ENCODE measurements at places on chromosomes 2 and 18.
A peak's percentile ranks its signal among the peaks of the same experiment; 100 is the strongest.

DNA sequence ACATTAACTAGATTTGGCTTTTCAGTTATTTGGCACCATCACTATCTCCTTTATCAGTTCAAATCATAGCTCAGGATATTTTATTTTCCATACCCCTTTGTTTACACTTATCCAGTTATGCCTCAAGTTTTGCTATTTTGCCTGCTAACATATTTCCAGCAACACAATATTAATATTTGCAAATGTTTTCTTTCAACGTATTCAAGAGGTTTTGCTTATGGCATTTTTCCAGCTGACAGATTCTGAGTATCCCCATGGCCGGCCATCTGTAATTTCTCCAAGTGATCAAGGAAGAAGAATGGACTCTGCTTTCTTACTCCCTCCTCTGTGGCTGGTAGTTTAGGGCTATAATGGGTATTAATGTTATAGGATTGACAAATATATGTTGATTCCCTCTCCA is 49.4 kb downstream of the RND3 start:
- no peak for DNase-seq

GRCh38 chr2:75284345-75284744 is 85.0 kb upstream of the TACR1 start:
- no peak for DNase-seq

GRCh38 chr2:238689871-238690389 is 158.0 kb upstream of the TWIST2 start:
- DNase-seq = no peak

- no peak for DNase-seq
Measured at GRCh38 chr2:228698963-228699362, 517.5 kb upstream of the SPHKAP start.

- no peak for DNase-seq
Measured at GRCh38 chr18:6951336-6952090, 166.1 kb downstream of the LAMA1 start.

GRCh38 chr2:98140210-98140609 is 53.2 kb downstream of the VWA3B start:
- DNase-seq = no peak

DNA sequence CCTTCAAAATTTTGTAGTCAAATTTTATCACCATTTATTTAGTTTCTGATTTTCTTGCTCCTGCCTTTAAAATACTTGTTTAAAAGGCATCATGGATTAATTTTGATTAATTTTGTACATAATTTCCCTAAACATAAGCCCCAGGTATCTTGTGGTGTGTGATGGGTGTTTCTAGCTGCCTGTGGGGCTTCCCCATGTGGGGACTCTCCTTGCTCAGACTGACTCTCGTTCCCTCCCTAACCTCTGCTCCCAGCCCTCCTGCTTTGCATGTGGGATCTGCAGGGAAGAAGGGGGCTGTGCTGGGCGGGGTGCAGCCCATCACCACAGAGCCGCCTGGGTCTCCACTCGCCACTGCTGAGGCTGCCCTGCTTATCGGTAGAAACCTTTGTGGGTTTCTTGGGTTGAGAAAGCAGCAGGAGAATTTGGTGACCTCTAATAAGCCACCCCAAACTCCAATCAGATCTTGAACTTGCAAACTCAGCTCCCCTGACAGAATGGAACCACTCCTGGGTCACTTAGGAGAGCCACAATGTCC is 72.5 kb downstream of the MRPS9 start:
- no peak for DNase-seq

DNA sequence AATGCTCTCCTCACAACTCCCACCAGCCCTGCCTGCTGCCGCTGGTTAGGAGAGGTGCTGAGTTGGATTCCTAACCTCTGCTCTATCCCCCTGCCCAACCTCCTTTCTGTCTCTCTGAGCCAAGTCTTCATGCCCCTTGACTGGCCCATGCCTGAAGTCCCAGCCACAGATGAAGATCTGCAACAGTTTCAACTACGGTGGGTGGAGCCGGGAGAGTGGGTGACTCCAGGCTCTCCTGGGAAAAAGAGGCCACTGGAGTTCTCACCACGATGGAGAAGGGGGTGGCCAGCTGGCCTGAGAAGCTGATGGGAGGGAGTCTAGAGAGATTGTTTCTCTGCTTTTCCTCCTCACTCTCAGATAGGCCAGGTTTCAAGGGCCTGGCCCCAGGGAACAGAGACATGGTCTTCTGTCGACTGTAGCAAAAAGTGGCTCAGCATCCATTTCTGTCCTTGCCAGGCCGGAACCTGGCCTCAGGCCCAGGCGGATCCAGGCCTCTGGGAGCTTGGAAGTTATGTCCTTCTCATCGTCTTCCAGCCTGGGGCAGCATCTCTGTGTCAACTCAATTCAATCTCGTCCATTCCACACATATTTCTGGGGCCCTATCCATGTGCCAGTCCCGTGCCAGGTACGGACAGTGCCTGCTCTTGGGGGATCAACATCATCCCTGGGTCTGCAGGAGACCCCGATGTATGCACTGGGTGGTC is 75.3 kb downstream of the INHBB start:
- DNase-seq = no peak

GRCh38 chr18:77993188-77993981 is 743.7 kb downstream of the GALR1 start:
- DNase-seq = no peak

DNA sequence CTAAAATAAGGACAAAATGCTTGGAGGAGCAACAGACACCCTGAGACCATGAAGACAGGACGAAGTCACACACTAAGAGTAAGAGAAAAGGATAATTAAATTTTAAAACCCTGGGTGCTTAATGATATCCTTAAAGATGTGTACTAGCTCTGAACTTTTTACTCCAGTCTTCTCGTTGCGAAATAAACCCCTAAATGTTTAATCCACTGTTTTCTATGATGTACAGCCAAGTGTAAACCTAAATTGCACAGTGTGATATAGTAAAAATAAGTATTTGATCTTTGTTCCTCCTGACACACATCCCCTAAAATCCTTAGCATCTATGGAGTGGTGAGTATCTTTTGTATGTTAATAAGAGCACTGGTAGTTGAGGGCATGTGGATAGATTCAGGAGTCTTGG is 157.5 kb upstream of the PKDCC start:
- DNase-seq = no peak

DNA sequence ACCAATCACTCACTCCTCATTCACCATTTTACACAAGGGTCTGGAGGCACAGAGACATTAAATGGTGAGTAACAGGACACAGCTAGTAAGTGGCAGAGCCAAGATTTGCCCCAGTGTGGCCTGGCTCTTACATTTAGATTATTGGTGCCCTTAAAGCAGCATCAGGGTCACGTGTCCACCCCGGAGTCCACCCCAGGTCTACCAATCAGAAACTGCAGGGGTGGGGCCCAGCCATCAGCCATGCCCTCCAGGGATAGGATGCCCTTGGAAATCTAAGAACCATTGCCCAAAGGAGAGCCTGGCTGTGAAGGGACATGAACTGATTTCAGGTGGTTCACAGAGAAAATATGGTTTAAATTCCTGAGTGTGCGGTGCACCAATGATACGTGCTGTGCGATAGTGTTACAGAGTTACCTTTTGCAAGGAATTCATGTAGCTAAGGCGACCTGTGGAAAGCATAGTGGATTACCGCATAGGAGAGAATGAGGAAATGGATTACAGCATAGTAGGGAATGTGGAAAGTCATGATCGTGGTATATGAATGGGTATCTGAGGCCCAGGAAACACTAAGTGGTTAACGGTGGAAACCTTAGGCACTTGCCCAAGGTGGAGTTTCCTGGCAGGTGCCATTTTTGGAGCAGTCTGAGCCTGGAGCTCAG is 17.8 kb downstream of the IGFBP5 start:
- no peak for DNase-seq

DNA sequence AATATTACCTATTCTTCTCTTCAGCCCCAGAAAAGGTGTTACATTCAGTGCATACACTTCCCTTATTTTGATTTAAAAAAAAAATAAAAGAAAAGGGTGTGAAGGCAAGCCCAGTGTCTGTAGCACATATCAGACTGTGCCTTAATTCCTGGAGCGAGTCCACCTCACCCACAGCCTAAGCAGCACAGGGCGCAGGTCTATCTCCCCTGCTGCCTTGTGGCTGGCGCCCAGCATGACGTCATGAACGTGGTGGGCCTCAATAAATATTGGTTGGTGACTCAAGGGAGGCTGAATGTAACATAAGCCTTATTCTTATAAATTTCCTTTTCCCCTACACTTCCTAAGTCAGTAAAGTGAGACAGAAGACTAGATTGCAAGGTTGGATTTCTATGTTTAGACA is 26.4 kb downstream of the ST3GAL5 start:
- DNase-seq = no peak

GRCh38 chr2:138271467-138271866 is 230.1 kb upstream of the SPOPL start:
- no peak for DNase-seq

DNA sequence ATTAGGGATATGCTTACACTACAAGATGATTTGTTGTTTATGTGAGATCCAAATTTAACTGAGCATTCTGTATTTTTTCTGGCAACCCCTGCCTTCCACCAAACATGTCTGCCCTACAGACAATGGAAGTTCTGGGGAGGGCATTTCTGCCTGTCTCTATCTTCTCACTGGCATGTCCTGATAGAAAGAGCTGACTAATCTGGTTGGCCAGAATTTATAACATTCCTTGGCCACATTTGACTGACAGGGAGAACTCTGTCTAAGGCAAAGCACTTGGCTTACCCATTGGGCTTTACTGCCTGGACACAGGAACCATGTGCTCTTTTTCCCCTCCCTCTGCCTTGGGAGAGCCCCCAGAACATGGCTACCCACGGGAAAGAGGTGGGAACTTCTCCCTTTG is 70.6 kb upstream of the TMEM178A start:
- DNase-seq = no peak

- no peak for DNase-seq
Measured at GRCh38 chr2:38409156-38410102, 32.4 kb upstream of the ATL2 start.

- DNase-seq = no peak
Measured at GRCh38 chr2:118539290-118539689, 308.2 kb downstream of the EN1 start.

GRCh38 chr2:144666032-144666431 is 146.1 kb upstream of the ZEB2 start:
- DNase-seq = no peak

GRCh38 chr2:36609507-36609906 is 11.5 kb upstream of the FEZ2 start:
- no peak for DNase-seq

DNA sequence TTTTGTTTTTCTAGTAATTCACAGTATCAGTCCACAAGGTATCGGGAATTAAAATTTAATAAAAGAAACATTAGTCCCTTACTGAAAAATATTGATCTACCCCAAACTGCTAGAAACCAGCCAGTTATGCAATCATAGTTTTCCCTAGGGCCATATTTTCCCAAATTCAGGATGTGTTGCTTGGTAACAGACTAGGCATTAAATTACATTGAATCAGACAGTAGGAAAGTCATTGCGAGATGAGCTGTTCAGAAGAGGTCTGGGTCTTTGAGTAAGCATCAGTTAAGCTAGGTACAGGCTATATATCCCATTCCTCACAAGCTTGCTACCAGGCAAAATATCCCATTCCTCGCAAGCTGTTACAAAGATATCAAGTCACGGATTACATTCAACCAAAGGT is 123.0 kb upstream of the CCDC150 start:
- no peak for DNase-seq

DNA sequence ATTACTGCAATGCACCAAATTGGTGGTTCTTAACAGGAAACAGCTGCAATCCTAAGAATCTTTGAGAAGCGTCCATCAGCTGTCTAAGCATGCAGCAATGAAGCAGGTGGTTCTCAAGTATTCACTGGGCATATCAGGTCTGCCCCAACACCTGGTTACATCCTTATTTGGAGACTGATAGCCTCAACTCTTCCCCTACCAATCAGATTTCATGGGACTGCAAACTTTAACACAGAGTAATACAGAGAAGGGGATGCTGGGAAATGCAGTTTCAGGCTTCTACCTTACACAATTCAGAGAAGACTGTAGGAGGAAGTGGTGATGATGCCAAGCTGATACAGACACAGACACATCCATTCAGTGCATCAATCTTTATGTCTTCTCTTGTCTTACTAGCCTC is 240.5 kb downstream of the BCL2 start:
- DNase-seq = no peak

- DNase-seq = no peak
Measured at GRCh38 chr2:45470531-45470930, 140.5 kb downstream of the SRBD1 start.

GRCh38 chr18:3245853-3246634 is 1.6 kb upstream of the MYL12A start:
- peak; percentile 75 for DNase-seq

- no peak for DNase-seq
Measured at GRCh38 chr2:176566496-176566895, 297.3 kb downstream of the MTX2 start.

GRCh38 chr2:39290433-39290832 is 46.7 kb upstream of the CDKL4 start:
- no peak for DNase-seq

DNA sequence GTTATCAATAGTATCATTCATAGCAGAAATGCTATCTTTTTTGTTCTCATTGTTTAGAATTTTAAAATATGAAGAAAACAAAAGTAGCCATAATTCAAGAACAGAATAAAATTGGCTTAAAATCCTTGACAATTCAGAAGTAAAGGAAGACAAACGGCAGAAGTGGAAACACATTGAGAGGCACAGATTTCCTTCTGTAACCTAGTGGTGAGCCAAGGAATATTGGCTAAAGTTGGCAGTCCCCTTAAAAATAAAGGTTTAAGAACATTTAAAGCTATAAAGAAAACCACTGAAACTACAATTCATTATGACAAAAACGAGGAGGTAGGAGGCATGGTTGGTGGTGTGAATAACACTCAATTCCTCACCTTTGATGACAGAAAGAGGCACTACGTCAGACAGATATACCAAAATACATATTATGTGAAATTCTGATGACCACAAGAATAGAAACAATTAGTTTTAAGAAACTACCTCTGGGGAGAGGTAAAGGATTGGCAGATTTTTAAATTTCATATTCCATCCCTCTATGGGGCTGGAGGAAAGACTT is 42.3 kb downstream of the SFT2D3 start:
- DNase-seq = no peak

GRCh38 chr2:233336541-233336940 is 17.8 kb upstream of the DGKD start:
- DNase-seq = no peak

- no peak for DNase-seq
Measured at GRCh38 chr2:207603486-207603885, 21.7 kb downstream of the METTL21A start.

GRCh38 chr18:9290156-9290555 is 44.4 kb upstream of the TWSG1 start:
- DNase-seq = no peak

DNA sequence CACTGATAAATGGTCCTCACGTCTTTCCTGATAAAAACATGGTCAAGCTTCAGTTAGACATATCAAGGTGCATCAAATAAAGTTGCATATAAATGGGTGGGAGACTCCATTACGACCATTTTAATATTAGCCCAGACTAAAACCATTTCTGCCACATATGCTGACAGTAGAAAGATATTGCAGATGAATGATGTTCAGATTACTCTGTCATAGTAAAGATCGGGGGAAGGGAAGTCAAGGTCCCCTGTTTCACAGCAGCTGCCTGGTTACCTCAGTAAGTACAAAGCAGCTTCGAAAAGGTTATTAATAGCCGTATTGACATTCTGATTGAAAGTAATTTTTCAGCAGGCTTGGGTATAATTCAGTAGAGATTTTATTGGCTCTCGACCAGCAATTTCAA is 927.7 kb upstream of the CDH2 start:
- DNase-seq = no peak

Measured in occipital lobe (tissue), 3 donors.